ENCODE measurements at places on chromosomes 12 and 14.

DNA sequence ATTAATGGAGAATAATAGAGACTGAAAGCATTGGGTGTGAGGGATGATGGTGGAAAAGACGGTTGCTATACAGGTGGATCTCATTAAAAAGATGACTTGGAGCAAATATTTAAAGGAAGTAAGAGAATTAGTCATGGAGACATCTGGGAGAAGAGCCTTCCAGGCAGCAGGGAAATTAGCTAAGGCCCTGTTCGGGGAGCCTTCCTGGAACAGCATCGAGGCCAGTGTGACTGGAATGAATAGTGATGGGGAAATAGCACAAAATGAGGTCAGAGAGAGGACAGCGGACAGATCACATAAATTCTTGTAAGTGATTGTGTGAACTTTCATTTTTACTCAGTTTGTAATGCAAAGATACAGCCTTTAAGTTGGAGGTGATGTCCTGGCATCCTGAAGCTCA, 842.3 kb downstream of the SLC6A15 start:
- no peak for DNase-seq

- DNase-seq, result no peak
These were observed 663.8 kb upstream of the FOXG1 start for GRCh38 chr14:28102814-28103213.

DNA sequence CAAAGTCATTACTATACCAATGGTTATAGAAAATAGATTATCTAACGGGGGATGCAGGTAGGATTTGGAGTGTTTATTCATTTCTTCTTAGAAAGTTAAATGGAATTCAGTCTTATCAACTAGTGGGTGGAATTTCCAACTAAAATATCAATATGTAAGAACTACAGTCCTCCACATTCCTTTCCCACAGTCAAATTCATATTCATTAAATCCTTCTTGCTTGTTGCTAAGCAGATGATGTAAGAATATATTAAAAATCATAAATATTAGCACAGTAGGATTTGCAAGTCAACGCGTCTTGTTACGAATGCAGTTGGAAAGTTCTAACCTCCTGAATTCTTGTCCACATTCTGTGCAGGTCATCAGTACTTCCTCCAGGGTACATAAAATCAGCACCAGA, 259.2 kb downstream of the CPNE8 start:
- no peak for DNase-seq

DNA sequence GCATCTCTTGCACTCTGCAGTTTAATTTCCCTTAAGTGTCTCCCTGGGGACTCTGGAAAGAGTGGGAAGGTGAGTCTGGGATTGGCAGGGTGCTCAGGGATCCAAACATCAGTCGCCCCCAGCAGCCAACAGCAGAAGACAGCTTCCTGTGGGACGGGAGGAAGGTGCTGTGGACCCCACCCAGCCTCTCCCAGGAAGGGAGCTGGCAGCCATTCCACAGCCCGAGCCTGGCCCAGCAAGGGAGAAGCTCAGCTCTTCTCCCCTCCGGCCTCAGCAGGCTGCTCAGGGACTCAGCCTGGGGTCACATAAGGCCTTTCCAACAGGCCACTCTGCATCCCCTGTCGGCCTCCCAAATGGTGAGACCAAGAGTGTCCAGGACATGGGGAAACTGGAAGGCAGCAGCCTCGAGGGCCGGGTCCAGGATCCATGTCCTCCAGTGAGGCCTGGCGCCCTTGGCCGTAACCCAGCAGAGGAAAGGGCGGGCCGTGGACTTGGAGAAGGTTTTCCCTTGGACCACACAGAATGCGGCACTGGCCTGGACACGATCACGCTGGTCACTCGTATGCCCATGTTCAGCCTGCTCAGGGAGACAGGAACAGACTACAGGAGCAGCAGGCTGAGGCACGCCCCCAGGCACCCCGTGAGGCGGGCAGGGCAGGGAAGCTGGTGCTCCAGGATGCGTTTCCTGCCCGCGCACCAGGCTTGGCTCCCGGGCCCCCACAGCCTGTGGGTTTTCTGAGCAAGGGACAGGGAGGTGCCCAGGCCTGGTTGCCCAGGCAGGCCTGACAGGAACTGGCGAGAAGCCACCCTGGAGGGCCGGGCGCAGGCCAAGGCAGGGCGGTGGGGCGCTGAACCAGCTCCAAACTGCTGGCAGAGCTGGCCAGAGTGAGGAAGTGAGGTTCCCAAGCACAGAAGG, 3.5 kb downstream of the XRCC3 start:
- DNase-seq, result no peak

GRCh38 chr12:128587918-128588317, 235.8 kb downstream of the SLC15A4 start:
- DNase-seq, result no peak

DNA sequence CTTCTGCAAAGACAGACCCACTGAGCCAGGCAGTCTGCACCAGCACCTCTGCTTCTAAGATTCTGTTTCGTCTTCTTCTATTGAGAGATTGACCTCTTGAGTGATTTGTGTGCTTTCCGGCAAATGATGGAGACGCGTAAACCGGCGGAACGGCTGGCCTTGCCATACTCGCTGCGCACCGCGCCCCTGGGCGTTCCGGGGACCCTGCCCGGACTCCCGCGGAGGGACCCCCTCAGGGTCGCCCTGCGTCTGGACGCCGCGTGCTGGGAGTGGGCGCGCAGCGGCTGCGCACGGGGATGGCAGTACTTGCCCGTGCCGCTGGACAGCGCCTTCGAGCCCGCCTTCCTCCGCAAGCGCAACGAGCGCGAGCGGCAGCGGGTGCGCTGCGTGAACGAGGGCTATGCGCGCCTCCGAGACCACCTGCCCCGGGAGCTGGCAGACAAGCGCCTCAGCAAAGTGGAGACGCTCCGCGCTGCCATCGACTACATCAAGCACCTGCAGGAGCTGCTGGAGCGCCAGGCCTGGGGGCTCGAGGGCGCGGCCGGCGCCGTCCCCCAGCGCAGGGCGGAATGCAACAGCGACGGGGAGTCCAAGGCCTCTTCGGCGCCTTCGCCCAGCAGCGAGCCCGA, 703 bp downstream of the ASCL4 start:
- no peak for DNase-seq

DNA sequence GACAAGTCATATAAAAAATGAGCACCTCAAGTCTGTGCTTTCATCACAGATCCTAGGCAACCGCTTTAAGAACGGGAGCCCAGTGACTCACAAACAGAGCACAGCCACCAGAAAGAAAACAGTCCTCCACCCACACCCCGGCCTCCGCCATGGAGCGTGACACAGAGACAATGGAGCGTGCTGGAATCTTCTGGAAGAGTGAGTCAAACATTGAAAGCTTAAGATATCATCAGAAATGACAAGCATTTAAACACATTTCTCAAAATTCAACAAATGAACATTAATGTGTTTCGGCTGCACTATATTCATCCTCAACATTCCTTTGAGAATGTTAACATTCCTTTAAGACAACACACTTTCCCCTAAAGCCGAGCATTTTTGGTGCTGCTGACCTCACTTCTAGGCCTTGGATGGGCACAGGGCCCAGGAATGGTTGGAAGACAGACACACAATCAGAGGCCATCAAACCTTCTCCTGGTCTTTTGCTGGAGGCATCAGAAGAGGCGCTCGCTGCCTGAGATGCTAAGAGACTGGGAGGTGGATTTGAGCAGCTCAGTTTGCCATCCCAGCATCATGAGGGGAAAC, 23.6 kb upstream of the TMEM132D start:
- DNase-seq, result no peak

GRCh38 chr12:125129179-125129571, 63.9 kb downstream of the AACS start:
- DNase-seq, result no peak

DNA sequence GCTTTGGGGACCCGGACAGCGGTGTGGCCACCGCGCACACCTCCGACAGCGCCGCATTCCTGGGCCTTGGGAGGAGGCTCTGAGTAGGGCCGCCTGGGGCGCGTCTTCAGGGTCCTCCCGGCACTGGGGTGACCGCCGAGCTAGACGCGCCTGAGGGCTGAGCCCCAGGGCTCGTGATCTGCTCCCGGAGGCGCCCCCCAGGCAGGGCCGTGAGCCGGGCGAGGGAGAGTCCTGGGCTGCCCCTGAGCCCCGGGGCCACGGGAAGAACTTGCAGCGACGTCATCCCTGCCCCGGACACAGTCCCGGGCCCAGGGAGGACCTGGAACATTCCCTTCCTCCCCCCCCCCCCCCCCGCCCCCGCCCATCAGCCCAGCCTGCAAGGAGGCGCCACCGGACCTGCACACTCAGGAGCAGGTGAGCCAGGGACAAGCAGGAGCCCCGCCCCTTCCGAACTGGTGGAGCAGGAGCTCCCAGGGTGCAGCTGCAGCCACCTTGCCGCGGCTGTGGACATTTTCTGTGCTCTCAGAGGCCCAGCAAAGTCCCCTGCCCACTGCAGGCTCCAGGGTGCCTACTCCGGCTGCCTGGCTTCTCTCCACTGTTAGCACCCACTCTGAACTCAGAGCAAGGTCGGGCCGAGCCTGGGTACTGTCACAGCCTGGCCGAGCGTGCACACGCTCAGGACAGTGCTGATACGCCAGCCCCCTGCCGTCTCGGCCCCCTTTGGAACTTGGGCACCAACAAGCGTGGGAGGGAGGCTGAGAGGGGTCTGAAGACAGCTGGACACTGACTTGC, 50.7 kb downstream of the A2M start:
- no peak for DNase-seq
